Placental epithelial cell (primary cell): ENCODE measurements at places on chromosomes 4 and X. TPM values are rescaled to one million over a fixed set of nuclear protein-coding genes. Genes with fewer than 3 reads are reported as not detected.

The GALNT7 gene
- total RNA-seq, result 71.6 and 83.2 TPM in 2 replicates

The CENPC gene
- total RNA-seq, result 15.2 and 35.3 TPM in 2 replicates

The KIF4A gene
- total RNA-seq, result 2.7 and 4.1 TPM in 2 replicates

The ERCC6L gene
- total RNA-seq, result 1.1 and 1.6 TPM in 2 replicates

The TBX22 gene
- total RNA-seq, result not detected in 2 replicates

The ANKRD17 gene
- total RNA-seq, result 58.3 and 61.2 TPM in 2 replicates

The USP51 gene
- 2.3 and 7.1 TPM in 2 replicates for total RNA-seq

The AMTN gene
- not detected in 2 replicates for total RNA-seq

The PABPC5 gene
- total RNA-seq, result 1.2 and 2.4 TPM in 2 replicates

The TDO2 gene
- not detected in 2 replicates for total RNA-seq
